ENCODE measurements at places on chromosomes 7 and 10.

DNA sequence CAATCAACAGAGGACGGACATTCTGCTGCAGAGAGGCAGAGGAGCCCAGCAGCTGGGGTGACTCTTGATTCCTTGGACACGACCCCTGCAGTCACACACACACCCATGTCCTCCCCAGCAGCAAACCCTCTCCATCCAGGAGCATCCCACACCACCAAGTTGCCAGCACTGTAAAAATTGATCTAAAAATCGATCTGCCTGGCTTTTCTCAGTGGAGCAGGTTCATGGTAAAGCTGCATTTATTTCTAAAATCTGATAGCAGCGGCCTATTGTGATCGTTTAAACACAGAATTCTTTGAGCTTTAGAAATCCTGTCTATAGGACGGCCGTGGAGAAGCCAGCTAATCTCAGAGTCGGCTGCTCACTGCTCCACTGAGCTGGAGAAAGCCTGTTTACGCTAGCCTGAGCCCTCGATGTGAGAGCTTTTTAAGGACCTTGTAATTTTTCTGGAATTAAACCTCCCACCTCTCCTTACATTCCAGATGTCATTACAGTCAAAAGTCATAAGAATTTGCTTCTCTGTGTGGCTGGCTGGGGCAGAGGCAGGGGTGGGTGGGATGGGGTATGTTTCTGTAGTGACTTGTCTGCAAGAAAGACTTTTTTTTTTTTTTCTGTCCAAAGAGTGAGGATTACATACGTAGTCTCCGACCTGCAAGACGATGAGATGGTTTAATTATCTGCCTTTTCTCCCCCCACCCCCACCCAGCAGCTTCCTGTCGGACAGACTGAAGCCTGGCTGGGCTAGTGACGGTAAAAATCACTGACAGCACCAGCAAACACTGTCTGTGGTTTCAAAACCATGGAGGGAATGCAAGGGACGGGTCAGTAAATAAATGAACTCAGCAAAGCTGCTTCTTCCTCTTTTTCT, 31.6 kb downstream of the TRIM8 start:
- no peak for DNase-seq

GRCh38 chr7:132381742-132382472, 194.4 kb downstream of the PLXNA4 start:
- no peak for DNase-seq

DNA sequence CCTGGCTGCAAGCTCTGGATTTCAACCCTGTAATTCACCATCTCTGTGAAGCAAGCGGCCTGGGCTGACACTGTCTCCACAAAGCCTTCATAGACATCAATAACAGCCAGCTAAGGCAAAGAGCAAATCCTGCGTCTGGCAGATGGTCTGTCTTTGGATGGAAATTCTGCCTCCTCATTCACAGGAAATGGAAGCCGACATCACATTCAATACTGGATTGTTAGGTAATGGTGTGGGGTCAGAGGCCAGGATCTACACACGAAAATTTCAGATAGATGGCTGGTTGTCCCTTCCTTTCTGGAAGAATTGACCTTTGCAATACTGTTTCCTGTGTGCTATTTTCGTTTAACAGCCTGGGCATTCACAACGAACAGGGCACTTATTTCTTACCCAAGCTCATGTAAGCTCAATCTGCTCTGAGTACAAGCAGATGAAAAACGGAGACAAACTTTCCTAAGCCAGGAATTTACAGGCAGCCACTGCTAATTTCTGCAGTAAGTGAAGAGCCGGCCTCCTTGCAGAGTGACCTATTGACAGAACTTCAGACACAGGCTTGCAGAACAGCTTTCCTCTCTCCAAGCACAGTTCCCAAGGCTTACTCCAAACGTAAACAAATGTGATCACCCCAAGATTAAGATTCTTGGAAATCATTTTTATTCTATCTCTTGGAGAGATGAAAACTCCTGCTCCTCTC, 3.1 kb upstream of the ADAM12 start:
- no peak for DNase-seq

GRCh38 chr7:126210707-126211106, 1042.0 kb downstream of the GRM8 start:
- no peak for DNase-seq

DNA sequence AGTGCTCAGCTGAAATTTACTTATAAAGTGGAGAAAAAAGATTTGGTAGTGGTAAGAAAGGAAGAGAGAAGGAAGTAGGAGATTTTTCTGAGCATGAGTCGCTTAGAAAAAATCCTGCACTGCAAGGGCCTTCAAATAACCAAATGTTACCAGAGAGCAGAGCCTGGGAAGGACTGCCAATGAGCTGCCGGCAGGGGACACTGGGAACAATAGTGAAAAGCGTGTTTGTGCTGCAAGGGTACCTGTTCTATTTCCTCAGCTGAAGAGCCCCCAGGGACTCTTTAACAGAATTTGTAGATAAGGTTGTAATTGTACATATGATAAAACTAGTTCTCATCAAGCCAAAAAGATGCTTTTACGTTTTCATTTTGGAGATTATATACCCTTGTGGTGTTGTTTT, 696.3 kb upstream of the C7orf33 start:
- DNase-seq: no peak

GRCh38 chr10:74022926-74023629, 25.2 kb downstream of the VCL start:
- no peak for DNase-seq

DNA sequence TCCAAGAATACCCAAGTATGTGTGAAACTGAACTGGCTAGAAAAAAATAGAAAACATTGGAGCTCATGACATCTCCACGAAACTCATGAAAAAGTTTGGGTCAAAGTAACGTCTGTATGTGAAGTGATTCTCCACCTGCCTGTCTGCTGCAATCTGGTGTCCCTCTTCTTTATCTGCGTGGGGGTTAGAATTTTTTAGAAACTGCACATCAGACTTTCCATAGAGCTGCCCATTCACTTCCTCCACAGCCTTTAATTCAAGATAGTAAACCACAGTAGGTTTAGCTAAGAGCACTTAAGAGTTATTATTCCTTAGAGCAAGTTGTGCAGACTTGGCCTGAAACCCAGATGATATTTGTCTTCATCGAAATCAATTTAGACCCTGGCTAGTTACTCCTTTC, 55.3 kb downstream of the SCIN start:
- DNase-seq: no peak

DNA sequence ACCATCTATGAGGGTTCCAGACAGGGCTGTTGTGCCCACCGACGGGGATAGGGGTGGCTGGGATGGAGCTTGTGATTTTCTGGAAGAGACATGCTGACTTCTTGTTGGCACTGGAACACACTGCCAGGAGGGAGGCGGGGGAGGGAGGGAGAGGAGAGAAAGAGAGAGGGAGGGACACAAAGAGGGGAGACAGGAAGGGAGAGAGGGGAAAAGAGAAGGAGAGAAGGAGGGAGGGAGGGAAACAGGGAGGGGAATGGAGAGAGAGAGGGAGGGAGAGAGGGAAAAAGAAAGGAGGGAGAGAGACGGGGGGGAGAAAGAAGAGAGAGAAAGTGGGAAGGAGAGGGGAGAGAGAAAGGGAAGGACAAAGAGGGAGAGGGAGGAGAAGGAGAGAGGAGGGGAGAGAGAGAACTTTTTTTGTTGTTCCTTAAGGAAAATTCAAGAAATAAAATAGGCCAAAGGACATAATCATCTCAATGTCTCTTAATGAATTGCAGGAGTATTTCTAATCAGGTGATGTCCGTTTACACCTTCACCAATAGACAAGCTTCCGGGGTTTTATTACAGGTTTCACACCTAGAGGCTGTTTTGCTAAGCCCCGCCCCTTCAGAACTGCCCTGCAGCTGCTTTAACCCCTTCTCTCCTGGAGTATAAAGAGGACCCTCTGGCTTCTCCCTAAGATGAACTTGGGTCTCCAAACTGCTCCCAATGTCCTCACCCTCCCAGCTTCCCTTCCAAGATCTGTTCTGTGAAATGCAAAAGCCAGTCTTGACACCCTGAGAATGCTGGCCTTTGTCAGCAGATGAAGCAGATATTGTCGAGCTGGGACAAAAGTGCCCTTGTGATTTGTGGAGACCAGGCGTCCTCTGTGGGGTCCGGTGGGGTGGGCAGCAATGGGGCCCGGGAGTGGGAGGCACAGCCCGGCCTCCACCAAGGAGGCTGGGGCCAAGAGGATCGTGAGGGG, 82.0 kb upstream of the GTF2IRD1 start:
- no peak for DNase-seq

DNA sequence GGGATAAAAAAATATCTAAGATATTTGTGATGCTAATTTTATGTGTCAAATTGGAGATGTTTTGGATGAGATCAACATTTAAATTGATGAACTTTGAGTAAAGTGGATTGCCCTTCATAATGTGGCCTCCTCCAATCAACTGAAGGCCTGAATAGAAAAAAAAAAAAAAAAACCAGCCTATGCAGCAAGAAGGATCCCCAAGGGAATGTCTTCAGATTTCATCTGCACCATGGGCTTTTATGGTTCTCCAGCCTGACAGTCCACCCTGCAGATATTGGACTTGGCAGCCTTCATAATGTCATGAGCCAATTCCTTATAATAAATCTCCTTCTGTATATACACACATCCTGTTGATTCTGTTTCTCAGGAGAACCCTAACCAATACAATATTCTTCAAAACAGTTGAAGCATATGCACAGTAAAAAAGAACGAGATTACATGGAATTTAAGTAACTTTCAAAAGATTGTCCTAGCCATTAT, 316.9 kb upstream of the PLXDC2 start:
- no peak for DNase-seq

DNA sequence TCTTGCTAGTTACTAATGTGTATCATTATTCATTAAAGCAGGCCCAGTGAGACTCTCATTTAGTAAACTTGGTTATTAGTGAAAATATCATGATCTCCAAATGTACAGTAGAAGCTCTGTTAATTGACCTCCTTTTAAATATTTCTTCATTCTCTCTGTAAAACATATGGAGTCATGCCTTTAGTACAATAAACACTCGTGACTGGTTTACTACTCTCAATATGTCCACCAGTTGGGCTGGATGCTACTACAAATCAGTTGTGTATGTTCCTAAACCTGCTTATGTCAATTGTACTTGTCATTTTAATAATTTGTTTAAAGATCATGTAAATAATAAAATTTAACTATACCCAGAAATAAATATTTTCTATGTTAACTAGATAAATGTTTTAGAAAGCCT, 68.6 kb upstream of the COMTD1 start:
- no peak for DNase-seq

DNA sequence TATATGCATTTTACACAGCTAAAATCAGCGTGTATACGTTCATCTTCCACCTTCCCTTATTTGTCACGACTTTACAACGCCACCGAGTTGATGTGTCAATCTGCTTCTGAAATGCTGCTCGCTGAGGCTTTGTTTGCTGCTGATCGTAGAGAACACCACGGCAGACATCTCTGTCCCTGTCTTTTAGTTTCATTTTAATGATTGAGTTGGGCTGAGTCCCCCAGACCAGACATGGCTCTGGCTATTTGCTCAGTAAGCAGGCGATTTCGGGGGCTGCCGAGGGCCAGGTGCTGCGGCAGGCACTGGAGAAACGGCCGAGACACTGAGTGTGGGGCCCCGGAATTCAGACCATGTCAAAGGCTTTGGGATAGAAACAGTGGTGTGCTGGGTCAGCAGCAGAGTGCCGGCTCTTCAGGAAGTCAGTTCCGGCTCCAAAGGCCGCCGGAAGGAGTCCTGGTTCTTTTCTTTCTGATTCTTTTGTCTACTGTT, 5.0 kb downstream of the LRRC27 start:
- no peak for DNase-seq

GRCh38 chr7:47967708-47968107, 11.7 kb downstream of the HUS1 start:
- no peak for DNase-seq

GRCh38 chr10:69216577-69217118, 3.5 kb upstream of the HKDC1 start:
- DNase-seq: no peak

DNA sequence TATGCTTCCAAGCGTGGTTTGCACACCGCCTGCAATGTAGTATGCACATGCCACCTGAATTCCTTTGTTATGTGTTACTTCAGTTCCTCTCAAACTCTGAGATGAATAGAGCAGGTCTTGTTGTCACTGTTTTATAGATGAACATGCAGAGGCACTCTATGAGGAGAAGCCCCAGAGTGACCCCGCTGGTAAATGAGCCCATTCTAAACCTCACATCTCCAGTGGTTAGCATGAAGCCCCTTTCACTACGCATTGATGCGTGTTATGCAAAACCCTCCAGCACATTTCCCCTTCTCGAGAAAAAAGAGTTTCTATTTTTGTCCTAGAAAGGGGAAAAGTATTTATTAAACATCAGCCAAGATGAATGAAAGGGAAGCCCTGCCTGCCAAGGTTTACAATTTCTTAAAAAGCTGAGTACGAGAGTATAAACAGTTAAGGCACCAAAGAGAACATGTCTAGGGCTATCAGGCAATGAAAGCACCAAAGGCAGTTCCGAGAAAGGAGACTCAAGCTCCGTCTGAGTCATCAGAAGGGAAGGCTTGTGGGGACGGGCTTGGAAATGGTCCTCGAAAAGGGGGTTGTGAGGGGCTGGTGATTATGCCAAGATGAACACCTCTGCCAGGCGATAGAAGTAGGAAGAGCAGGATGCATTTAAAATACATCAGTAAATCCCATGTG, 58.7 kb upstream of the PFKP start:
- DNase-seq: no peak

- DNase-seq: no peak
Observed at GRCh38 chr7:38880035-38880434, 29.0 kb downstream of the VPS41 start.

- no peak for DNase-seq
Observed at GRCh38 chr10:118253397-118253796, 88.7 kb downstream of the FAM204A start.

DNA sequence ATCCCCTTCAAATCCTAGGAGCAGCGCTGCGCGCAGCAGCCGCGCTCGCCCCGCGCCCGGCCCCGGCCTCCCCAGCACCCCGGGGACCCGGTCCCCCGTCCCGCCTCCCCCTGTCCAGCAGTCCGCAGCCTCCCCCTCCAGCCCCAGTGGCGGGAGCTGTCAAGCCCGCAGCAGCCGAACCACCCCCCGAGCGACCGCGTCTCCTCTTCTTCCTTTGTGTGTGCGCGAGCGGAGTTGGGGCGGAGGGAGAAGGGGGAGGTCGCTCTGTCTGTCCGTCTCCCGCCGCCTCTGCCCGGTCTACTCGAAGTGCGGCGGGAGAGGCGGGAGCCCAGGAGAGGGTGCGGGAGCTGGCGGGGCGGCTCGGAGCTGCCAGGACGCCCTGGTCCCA, 375 bp upstream of the CHN2 start:
- no peak for DNase-seq

GRCh38 chr7:2037808-2038522, 194.8 kb downstream of the MAD1L1 start:
- no peak for DNase-seq

GRCh38 chr7:113131367-113131766, 13.0 kb upstream of the SMIM30 start:
- no peak for DNase-seq

Measured in RKO (cell line).